ENCODE measurements at places on chromosomes 3 and 15.

GRCh38 chr15:52464040-52464439, 64.6 kb downstream of the MYO5A start:
- DNase-seq, result no peak

GRCh38 chr3:184726497-184726896, 14.6 kb upstream of the MAGEF1 start:
- no peak for DNase-seq

GRCh38 chr3:53092942-53093341, 37.3 kb downstream of the RFT1 start:
- no peak for DNase-seq

DNA sequence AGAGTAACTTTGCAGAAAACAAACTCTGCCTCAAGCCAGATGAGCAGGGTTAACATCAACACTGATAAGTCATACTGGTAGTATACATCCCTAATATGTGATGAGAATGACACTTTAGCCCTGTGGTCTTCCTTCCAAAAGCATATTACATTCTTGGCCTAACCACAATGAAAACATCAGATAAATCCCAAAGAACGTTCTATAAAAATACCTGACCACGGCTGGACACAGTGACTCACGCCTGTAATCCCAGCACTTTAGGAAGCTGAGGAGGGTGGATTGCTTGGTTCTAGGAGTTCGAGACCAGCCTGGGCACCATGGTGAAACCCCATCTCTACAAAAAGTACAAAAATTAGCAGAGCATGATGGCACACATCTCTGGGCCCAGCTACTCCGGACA, 4.7 kb downstream of the TMCC1 start:
- DNase-seq, result peak; percentile 98

DNA sequence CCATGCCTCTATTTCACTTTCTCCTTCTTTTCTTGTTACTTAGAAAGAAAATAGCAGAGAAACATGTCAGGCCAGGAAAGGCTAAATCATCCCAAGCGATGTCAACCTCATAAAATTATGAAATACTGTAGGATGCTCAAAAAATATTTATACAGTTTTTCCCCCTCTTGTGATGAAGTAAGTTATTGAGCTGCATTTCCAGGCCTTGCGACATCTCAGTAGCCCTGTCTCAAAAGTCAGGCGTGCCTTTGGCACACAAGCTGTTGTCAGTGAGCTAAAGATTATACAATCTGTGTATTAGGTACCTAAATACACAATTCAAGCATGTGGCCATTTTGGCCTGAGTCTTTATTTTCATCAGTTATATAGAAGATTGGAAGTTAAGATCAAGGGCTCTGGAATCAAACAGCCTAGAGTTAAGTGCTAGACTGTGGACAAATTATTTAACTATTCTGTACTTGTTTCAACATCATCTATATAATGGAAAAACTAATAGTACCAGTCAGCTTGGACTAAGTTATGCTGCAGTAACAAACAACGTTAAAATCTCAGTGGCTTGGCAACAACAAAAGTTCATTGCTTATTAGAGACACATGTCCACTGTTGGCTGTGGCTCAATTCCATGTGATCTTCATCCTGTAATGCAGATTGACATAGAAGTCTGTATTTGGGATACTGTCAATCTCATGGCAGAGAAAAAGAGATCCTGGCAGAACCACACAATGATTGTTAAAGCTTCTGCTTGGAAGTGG, 406.4 kb upstream of the PROK2 start:
- no peak for DNase-seq

DNA sequence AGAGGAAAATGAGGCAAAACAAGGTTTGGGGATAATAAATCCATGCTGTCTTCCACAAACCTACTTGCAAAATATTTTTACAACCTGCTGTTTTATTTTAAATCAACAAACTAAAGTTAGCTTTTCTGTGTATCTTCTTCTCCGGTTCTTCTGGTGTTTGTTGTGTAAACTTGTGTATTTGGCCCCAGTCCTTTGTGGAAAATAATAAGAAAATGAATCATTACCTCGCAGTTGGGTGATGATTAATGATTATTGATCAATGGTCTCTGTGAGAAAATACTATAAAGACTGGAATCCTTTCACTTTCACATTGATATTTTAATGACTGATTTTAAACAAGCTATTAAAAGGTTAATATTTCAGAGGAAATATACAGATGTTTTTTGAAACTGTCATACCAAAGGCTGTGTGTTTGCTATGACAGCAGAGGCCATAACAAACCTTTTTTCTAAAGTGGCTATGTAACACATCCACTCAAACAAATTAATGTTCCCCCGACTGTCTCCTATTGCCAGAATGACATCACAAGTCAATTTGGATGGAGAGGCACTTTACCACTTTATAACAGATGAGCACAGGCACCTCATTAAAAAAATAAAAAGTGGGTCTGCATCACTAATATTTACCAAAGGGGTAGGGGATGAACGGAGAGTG, 152.5 kb downstream of the MEX3B start:
- DNase-seq, result peak; percentile 17

GRCh38 chr15:68676926-68677325, 98.1 kb downstream of the CORO2B start:
- no peak for DNase-seq

GRCh38 chr3:146464005-146464595, 5.3 kb downstream of the PLSCR2 start:
- DNase-seq, result peak; percentile 47

GRCh38 chr3:148896062-148896461, 31.0 kb downstream of the CPA3 start:
- peak; percentile 73 for DNase-seq

DNA sequence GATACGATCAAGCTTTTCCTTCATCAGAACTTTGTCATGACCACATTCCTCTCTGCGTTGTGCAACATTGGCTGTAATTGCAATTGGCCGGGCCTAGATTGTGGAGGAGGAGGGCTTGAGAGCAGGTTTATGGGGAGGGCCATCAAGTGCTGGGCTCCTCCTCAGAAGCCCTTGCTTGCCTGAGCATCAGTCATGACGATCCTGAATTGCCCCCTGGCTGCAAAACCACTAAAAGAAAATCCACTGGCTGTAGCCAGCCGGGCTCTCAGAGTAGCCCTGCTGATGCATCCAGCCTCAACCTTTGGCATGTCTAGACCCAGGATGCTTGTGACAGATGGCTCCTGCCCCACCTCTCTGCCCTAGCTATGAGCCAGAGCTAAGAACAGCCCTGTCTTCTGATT, 13.4 kb upstream of the TRH start:
- peak; percentile 29 for DNase-seq

DNA sequence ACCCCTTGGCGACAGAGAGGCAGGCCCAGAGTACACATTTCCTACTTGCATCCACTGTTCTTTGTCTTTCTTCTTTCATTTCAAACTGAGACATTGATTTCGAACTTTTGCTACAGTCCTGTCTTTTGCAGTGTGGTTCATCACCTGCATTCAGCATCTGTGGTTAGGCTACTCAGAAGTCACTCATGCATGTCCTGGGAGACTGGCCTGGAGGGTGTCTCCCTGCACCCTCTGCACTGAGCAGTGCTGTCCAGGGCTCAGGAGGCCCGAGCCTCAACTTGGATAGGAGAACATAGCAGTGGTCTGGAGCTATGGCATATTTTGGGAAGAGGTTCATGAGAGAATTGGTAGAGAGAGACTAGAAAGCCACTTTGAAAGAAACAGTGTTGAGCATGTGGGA, 240.2 kb upstream of the TPRG1 start:
- no peak for DNase-seq

DNA sequence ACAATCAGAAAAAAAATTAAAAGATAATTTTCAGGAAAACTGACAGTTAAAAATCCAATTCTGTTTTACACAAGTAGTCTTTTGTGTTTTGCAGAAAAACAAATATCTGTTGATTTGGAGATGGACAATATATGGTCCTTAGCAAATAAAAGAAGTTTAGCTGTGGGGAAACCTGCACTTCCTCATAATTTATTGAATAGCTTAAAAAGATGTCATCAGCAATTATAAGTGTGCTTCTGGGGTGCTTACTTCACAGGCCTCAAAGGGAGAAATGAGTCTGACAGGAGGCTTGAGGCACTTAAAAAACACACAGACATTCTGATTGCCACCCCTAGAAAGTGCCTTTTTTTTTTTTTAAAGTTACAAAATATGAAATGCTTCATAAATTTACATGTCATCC, 31.6 kb upstream of the CERS3 start:
- no peak for DNase-seq

- DNase-seq, result peak; percentile 60
Measured at GRCh38 chr15:28125673-28126651, 26.8 kb upstream of the OCA2 start.

DNA sequence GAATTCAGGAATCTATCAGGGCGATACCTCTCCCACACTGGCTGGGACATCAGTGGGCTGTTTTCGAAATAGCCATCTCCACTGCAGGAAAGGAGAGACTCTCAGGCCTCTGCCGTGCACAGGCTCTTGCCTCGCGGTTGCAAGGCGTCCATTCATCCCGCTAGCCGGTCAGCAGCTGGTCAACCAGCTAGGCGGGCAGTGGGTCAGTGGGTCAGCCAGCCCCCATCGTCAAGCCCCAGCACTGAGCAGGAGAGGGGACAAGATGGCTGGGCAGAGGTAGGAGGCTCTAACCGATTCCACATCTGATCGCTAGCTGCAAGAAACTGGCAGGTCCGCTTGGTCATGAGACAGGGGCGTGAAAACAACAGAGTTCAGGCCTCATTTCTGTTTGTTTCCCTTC, 45.1 kb downstream of the MUC4 start:
- no peak for DNase-seq

- no peak for DNase-seq
Measured at GRCh38 chr3:35635926-35636683, 3.2 kb upstream of the ARPP21 start.

- no peak for DNase-seq
Measured at GRCh38 chr15:81291916-81292522, 31.9 kb downstream of the STARD5 start.

- DNase-seq, result peak; percentile 57
Measured at GRCh38 chr3:134651347-134652041, 672 bp upstream of the KY start.

DNA sequence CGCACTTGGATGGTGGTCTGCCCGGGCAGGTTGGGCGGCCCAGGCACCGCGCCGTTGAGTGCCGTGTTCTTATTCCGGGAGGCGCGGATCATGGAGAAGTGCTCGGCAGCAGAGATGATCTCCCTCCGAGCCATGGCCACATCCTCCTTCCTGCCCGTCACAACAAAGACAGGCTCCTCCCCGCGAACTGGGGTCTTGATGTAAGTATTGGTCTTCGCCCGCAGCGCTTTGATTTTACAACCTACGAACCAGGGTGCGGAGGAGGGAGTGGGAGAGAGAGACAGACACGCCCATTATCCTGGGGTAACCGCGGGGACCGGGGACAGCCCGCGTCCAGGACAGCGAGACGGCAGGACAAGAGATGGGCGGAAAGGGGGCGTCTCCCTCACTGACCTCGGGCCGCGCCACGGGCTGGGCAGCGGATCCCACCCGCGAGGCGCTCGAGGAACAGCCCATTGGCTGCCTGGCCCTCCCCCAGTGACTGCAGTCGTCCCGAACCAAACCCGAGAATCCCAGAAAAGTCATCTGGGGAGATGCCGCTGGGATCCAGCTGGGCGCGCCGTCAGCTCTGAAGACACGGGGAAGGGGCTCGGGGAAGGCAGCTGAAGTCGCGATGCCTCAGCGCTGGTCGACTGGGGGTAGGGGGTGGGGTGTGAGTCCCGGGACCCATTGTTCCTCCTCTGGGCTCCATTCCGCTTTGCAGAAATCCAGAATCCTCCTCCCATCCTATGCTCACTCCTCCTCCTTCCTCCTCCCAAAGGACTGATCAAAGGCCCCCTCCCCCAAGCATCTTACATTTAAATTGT, 1.2 kb downstream of the MEX3B start:
- DNase-seq, result peak; percentile 85

DNA sequence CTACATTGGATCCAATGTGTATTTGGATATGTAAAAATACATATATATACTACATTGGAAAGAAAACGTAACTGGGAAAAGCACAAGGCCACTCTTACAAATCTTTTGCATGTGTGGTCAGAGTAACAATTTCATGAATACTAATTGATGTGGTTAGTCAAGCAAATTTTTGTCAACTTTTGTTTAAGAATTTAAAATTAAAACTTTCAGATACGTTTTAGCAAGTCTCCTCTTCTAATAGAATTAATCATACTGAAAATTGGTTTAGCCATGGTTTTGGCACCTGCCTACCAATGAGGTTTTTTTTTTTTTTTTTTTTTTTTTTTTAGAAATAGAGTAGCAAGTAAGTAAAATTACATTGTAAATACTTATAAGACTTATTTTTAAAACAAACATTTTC, 153.0 kb upstream of the CGNL1 start:
- no peak for DNase-seq

DNA sequence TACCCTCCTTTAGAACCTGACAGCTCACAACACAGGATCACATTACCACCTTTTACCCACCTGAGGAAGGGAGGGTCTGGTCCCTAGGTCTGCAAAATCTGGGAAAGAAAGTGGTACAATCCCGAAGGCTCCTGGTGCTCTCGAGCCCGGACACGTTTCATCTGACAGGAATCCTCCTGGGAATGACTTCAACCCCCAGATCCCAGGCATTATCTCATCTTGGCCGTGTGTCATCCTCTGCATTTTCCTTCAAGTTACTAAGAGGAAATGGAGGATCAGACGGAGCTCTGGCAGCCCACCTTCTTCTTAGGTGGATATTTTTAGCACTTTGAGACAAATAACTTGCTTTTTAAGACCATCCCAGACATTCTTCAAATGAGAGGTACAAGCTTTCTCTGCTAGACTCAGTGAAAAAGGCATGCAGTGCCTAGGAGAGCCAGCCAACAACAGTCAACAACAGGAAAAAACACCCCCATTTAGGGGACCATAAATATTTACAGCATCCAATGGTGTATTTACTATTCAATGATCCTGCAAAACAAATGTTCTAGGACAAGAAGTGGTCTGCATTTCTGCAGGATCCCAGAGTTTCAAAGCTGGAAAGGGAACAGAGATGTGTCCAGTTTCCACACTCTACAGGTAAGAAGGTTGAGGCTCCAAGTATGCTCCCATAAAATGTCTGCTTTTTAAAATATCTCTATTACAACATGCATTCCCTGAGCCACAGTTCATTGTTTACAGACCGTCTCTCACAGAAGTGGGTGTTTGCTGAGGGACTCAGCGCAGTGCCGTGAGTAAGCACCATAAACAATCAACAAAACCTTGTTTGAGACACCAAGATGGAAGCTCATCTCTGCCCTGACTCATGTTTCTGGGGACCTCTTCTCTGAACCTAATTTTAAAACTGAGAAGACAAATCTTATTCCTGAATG, 38.3 kb upstream of the ARHGEF3 start:
- DNase-seq, result peak; percentile 75
